Cerebellar cortex (tissue), 1 donor: ENCODE measurements at places on chromosomes 7 and 10.

DNA sequence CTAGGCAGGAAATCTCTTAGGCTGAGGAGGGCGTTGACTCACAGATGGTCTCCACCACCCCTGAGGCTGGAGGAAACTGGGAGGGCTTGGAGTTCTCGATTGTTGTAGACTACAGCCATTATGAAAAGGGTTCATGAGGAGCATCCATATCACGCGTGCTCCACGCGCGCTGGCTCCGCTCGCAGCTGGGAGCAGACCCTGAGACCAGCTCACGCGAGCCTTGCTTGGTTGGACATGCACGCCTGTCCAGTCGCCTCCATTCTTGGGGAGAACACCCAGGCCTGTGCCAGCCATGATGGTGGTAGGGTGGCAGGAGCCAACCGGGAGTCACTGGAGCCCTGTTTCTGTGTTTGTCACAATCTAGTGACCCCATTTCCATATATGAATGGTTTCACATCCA is 139.1 kb downstream of the TCERG1L start:
- DNase-seq: no peak

GRCh38 chr10:29279779-29280487 is 8.9 kb upstream of the LYZL1 start:
- DNase-seq: no peak

- no peak for DNase-seq
Observed at GRCh38 chr7:95933618-95934017, 161.3 kb downstream of the DYNC1I1 start.

DNA sequence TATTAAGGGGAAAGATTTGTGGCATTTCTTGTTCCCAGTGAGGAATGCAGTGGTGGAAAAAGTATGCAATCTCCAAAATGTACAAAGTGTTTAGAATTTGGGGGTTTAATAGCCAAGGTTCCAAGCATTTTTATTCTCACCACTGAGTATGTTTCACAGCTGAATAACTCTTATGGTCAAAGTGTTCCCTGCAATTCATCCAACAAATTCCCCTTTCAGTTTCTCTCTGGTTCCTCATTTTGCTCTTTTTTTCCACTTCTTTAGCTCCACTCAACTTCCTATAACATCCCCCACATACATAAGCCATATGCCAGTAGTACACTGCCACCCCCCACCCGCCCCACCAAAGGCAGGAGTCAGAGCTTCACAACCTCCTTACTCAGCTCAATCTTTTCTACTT is 4.6 kb downstream of the HECW1 start:
- DNase-seq: no peak

- DNase-seq: no peak
Observed at GRCh38 chr7:18680576-18680975, 185.0 kb downstream of the HDAC9 start.

GRCh38 chr10:122139627-122140170 is 131.4 kb upstream of the BTBD16 start:
- DNase-seq: no peak

DNA sequence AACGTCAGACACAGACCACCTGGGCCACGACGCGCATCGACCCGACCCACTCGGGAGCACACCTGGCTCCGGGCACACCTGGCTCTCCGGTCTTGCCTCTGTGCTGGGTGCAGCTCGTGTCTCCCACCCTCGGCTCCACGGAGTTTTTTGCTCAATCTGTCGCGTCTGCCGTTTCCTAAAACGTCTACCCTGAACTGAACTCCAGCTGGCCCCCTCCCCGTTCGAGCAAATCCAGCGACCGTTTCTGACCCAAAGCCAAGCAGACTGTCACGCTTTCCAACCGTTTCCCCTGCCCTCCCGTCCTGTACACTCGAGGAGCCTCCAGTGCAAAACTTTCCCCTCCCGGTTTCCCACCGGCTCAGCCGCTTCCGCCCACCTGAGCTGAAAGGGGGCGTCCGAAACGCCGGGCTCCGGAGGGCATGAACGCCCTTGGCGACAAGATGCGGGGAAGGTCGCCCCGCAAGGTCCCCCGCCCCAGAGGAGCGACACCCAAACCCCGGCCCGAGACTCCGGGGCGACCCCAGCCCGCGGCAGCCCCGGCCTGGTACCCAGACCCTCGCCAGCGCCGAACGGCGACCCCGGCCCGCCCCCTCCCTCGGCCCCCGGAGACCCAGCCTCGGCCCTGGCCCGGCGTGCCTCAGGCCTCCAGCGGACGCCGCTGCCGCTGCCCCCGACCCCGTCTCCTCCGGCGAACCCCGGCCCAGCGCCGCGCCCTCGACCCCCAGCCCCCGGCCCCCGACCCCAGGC is 557 bp downstream of the CYTH3 start:
- peak; percentile 24 for DNase-seq

- peak; percentile 29 for DNase-seq
Observed at GRCh38 chr7:105875505-105875904, 894 bp downstream of the ATXN7L1 start.

DNA sequence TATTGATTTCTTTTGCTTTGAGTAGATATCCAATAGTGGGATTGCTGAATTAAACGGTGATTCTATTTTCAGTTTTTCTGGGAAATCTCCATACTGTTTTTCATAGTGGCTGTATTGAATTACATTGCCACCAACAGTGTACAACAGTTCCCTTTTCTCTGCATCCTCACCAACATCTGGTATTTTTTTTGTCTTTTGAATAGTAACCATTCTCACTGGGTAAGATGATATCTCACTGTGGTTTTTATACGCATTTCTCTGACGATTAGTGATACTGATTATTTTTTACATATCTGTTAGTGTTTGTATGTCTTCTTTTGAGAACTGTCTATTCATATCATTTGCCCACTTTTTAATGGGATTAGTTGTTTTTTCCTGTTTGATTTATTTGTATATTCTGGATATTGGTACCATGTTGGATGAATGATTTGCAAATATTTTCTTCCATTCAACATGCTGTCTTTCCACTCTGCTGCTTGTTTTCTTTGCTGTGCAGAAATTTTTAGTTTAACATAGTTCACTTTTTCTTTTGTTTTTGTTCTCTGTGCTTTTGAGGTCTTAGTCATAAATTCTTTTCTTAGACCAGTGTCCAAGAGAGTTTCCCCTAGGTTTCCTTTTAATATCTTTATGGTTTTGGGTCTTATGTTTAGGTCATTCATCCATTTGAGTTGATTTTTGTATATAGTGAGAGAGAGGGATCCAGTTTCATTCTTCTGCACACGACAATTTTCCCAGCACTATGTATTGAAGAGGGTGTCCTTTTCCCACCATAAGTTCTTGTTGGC is 584.7 kb downstream of the PHTF2 start:
- DNase-seq: no peak

GRCh38 chr7:134660961-134661376 is 14.3 kb downstream of the BPGM start:
- DNase-seq: no peak

DNA sequence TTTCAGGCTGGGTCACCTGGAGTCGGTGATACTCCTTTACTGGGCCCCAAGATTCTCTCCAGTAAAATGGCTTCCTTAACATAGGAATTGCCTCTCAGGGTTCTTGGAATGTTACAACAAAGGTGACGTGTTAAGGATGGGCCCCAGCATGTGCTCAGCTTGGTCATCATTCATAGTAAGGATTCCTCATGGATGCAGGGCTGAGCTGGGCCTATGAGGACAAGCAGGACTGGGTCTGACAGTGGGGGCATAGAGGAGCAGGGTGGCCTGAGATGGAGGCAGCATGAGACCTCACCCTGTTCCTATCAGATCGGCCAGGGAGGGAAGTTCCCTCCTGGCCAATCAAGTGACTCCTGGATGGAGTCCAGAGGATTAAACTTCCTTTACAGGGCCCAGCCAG is 12.8 kb upstream of the MBL2 start:
- DNase-seq: no peak

- DNase-seq: no peak
Observed at GRCh38 chr7:155225516-155225915, 72.2 kb upstream of the INSIG1 start.

DNA sequence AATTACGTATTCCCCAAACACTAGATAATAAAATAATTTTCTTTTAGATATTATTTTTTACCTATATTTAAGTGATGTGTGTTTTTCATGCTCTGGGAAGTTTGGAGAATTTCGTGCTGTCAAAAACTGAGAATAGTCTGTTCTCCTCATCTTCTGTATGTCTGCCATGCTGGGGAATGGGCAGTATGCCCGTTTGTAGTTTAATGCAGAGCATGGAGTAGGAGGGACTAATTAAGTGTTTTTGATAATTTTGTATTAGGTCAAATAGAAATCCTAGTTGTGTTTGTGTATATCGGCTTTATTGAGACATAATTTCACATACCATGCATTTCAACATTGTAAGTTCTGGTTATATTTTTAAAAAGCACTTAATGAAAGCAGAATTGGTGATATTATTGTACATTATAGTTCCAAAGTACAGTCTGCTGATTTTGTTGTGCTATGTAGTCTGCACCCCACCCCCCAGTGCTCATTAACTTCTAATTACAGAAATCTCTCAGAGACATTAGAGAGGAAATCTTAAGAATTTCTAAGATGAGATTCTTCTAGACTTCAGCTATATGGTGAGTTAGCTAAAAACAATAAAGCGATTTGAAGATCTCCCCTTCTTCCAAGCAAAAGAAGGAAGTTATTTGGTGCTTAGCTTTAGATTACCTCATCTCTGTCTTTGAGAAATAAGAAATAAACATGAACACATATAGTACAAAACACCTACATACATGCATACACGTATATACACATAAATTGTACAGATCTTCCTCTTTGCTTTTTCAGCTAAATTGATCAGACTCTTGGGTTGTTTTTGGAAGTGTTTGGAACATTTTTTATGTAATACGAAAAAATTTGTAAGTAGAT is 22.2 kb downstream of the ZRANB1 start:
- DNase-seq: no peak

GRCh38 chr10:95181726-95182125 is 12.3 kb upstream of the ACSM6 start:
- DNase-seq: no peak

GRCh38 chr7:157158400-157158799 is 19.7 kb downstream of the UBE3C start:
- DNase-seq: no peak

DNA sequence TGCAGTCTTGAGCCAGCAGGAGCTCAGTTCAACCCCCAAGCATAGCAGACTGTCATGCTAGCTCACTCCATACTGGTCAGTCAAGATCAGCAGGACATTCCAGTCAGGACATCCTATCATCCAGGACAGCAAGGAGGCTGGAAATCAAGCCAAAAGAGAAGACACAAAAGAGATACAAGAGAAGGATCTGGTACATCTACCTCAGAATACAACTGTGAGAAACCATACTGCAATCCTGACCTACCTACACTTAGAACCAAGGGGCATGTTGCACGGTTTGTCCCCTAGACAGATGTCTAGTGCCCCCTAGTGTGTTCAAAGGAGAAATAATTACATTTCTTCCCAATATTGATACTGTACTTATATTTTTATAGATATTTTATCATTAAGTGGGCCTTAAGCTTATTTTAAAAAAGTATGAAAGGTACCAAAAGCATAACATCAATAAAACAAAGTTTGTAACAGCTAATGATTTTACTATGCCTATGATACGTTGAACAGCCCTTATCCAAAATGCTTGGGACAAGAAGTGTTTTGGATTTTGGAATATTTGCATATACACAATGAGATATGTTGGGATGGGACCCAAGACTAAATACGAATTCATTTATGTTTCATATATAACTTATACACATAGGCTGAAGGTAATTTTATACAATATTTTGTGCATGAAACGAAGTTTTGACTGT is 26.7 kb downstream of the ERCC6 start:
- DNase-seq: peak; percentile 28

DNA sequence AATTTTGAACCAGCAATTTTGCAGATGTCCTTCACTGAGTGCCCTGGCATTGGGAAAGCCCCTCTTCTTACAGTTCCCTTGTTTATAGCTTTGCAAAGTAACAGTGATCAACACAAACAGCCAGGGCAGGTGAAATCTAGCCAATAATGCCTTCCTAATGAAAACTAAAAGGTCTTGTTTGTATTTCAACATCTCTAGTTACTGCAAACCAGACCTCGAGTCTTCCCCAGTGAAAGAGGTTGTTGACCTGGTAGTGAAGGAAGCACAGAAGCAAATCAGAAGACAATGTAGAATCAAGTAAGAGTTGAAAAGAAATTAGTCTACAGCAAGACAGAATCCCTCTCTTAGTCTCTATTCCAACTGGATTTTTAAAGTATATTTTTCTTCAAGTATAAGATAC is 231.2 kb downstream of the SNX13 start:
- no peak for DNase-seq

- no peak for DNase-seq
Observed at GRCh38 chr10:32943854-32944661, 14.0 kb downstream of the ITGB1 start.

DNA sequence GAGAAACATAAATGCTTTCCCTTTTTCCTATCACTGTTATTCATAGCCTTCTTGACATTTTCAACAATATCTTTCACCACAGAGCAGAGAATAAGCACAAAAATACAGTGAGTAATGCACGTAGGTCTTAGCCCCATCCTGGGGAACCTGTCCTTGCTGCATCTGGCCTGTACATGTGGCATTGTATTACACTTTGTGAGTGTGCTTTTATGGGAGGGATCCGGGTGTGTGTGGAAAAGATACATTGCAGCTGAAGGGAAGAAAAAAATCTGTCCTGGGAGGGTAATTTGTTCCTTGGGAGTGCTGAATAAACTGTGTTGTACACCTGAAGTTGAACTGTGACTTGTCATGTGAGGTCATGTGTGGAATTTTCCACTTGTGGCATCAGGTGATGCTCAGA is 422.7 kb upstream of the LRGUK start:
- DNase-seq: no peak

DNA sequence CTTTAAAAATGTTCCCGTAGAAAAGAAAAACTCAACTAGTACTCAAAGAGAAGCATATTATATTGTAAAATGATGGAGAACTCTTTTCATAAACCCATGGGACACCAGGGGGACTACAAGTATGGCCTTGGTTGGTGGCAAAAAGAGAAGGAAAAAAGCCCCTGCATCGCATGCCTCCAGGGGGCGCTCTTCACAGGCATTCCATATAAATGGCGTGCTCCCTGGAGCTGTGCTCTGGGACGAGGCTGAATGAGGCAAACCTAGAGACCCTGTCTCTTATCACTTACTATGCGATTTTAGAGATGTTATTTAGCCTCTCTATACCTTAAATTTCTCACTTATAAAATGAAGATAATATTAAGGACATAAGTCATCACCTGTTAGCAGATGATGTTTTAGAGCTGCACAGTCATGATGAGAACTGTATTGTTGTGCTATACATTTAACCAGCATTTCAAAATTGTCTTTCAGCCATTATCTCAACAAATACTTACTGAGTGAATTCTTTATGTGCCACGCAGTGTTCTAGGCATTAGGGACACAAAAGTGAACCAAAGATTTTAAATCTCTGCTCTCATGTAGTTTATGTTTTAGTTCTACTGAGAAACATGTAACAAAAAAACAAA is 105.8 kb downstream of the ARHGAP21 start:
- peak; percentile 61 for DNase-seq

GRCh38 chr10:133090654-133091053 is 2.9 kb downstream of the ADGRA1 start:
- no peak for DNase-seq

- DNase-seq: no peak
Observed at GRCh38 chr7:7375538-7375937, 160.1 kb downstream of the COL28A1 start.

DNA sequence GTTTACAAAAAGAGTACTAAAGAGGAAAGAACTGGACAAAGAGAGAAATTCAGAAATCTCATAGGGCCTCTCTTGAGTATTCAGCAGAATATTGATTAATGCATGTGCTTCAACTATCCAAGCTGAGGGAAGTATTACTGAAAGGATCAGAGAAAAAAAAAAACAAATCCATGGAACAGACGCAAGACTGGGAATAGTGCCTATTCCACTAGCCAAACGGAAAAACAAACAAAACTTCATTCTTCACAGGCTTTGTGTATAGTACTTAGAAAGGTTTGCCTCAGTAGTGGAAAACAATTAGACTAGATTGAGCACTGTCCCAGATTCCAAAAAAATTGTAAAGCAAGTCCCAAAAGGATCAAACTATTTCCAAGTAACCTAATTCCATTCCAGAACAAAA is 106.2 kb downstream of the TFEC start:
- DNase-seq: no peak
